Heart right ventricle (tissue), 16 donors: ENCODE measurements at places on chromosomes 7 and 10. TPM values are rescaled to one million over a fixed set of nuclear protein-coding genes. Genes with fewer than 3 reads are reported as not detected.

- H3K36me3 ChIP-seq: no peaks in the 10 kb centered on the region
- no peak for DNase-seq
- H3K27ac ChIP-seq: no peak overlapping the region
- H3K4me3 ChIP-seq: no peak overlapping the region
- peaks cover 100% of the 10 kb centered on the region for H3K27me3 ChIP-seq
Measured at GRCh38 chr7:157017149-157017548, 6.7 kb upstream of the MNX1 start.

DNA sequence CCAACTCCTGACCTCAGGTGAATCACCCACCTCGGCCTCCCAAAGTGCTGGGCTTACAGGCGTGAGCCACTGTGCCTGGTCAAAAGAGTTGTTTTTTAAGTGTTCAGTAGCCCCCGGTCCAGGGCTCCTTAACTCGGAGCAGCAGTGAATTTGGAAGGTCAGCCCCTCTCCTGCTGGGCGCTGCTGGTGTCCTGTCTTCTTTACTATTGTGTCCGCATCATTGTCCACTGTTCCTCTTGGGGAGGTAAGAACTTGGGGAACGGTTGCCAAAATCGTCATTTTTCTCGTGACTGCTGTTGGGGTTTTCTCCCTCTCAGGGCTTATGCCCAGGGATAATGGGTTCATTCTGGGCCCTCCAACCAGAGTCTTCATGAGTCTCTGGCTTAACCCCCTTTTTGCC lies 46.7 kb downstream of the CAMK1D start:
- peaks cover 6% of the 10 kb centered on the region for H3K4me1 ChIP-seq
- no peaks in the 10 kb centered on the region for H3K27me3 ChIP-seq

The TMEM196 gene
- total RNA-seq: not detected

GRCh38 chr7:30871655-30872054 lies 40.0 kb upstream of the AQP1 start:
- H3K36me3 ChIP-seq: peaks cover 15% of the 10 kb centered on the region
- H3K27ac ChIP-seq: no peak overlapping the region
- H3K4me3 ChIP-seq: no peak overlapping the region
- DNase-seq: no peak

- H3K4me1 ChIP-seq: peaks cover 13% of the 10 kb centered on the region
- no peak for DNase-seq
- H3K4me3 ChIP-seq: no peak overlapping the region
- H3K36me3 ChIP-seq: no peaks in the 10 kb centered on the region
- H3K27ac ChIP-seq: no peak overlapping the region
Measured at GRCh38 chr10:24858288-24859270, 93.8 kb downstream of the PRTFDC1 start.
